Naive thymus-derived CD8-positive, alpha-beta T cell (primary cell): ENCODE measurements at places on chromosomes 11 and 22.

DNA sequence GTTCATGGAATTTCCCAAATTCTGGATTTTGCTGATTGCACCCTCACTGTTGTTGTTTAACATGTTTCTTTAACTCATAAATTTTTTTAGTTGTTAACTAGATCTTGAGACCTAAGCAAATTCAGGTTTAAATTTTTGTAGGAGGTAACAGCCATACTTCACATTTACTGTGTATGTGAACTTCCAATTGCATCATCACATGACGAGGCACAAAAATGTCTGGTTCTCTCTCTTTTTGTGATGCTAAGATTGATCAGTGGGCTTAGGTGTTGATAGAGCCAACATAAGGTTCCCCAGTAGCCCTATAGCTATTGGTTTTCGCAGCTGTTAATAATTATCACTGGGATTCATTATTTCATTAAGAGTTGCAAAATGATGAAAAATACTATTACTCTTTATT, 277.5 kb downstream of the TMEM135 start:
- no peak for DNase-seq

GRCh38 chr11:132639986-132640385, 892.3 kb downstream of the OPCML start:
- DNase-seq = no peak

DNA sequence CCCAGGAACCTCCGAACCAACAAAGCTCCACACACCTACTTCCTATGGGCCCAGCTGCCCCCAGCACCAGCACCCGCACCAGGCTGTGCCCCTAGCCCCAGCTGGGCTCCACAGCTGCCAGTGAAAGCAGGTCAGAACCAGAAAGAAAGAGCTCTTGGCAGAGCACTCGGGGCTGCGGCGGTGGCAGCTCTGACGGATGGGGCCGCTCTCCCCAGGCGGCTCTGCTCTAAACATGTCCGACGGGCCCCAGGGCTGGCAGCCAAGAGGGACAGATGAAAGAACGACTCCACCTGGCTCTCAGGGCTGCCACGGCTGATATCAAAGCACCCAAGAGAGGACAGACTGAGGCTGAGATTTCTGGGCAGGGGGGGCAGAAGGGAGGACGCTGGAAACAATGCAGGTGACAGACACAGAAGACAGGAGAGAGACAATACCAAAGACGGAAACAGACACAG, 25.7 kb downstream of the LRFN4 start:
- no peak for DNase-seq

DNA sequence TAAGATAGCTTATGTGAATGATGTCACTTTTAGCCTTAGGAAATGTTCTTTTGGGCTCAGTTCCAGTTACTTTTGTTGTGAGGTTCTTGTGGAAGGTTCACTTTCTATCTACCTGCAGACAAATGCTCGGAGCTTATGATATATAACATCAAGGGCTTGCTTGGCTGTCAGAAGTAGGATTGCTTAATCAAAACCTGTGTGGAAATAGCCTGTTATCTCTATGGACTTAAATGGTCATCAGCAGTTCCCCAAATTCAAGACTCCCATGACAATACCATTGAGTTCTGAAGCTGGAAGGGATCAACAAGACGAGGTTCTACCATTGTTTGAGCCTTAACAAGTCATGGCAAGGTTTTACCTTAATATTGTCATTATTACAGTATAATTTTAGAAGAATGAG, 43.8 kb downstream of the FLI1 start:
- no peak for DNase-seq

- DNase-seq = no peak
Measured at GRCh38 chr11:40130427-40130826, 1329.0 kb downstream of the LRRC4C start.

DNA sequence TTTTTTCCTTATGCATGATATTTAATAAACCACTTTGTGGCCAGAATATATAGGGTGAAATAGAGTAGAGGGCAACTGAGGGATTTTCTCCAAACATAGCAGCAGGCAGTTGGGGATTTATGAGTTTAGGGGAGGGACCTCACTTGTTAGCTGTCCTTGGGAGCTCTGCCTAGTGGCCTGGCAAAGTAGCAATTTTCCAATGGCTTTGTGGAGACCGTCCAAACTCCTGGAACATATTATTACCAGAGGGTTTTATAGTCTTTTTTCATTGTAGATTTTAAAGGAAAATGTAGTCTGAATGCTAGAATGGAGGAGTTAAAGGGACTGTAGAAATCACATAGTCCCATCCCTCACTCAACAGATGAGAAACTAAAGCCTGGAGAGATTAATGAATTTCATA, 32.3 kb downstream of the AMOTL1 start:
- DNase-seq = no peak

DNA sequence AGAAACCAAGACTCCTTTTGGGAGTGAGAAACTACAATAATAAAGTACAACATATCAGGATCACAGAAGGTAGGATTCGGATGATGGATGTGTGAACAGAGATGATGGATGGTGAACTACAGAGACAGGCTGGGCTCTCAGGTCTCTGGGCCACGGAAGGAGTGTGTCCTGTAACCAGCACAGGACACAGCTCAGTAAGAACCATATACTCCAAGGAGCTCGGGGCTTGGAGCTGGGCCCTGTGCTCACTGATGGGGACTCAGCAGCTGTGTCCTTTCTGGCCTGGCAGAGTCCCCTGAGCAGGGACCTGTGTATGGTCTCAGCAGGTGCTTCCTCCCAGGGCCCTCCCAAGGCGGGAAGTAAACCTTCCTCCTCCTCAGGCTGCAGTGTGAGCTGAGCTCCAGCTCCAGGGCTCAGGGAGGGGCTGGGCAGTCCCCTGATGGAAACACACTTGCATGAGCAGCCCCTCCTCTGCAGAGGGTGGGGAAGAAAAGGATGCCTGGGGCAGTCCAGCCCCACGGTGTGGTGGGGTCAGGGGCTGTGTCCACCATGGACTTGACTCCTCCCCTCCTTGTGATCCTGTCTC, 39.8 kb upstream of the TOP3B start:
- no peak for DNase-seq

DNA sequence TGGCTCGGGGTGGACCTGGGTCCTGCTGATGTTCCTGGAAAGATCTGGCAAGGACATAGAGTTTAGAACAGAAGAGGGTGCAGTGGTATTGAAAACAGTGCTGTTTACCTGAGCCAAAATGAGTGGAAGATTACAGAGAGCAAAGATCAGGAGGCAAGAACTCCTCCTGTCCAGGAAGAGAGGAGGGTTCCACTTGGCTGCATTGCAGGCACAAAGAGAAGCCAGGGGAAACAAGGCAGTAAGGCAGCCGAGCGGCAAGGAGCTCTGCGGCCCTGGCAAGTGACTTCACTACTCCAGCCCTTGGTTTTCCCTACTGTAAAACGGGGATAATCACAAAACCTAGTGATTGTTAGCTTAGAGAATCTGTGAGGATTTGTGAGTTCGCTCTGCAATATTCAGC, 3.7 kb upstream of the PACSIN2 start:
- DNase-seq = no peak

- DNase-seq = no peak
Measured at GRCh38 chr22:49303061-49303735, 524.5 kb downstream of the BRD1 start.

GRCh38 chr22:47275605-47276449, 513.4 kb downstream of the TBC1D22A start:
- no peak for DNase-seq

DNA sequence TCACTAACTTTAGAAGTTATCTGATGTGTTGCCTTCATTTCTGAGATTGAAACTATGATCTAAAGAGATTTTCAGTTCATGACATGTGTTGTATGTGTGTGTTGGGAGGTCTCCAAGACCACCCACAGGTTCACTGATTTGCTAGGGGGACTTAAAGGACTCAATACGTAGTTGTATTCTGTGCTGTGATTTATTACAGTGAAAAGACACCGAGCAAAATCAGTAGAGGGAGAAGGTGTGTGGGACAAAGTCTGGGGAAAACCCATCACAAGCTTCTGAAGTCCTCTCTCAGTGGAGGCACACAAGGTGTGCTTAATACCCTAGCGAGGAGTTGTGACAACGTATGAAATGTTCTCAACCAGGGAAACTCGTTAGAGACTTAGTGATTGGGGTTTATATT, 35.6 kb downstream of the RNF169 start:
- no peak for DNase-seq

DNA sequence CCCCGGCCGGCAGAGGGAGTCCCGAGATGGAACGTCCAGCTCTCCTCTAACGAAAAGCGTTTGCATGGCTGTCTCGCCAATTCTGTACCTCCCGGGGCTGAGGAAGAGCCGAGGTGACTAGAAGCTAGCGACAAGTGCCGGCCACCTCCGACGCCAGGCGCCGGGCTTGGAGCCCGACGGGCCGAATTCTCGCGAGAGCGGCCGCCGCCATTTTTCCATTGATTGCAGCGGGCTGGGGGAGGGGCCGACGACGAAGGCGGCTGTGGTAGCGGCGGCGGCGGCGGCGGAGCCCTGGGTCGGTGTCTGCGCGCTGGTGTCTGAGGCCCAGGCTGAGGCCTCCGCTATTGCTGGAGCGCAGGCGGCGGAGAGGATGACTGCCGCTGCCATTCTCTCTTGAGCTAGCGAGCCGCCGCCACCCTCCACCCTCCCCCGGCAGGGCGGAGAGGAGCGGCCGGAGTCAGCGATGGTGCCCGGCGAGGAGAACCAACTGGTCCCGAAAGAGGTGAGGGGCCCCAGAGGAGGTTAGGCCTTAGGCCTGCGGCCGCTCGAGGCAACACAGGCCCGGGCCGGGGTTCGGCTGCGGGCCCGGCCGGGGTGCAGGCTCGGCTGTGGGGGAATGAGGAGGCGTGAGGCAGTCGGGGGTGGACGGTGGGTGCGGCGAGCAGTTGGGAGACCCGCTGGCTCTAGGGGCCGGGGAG, at the start of gene USP47:
Gene USP47 (plus strand): TSS at position 250 of the 698 bp plus-strand sequence. CDS start 214 bp downstream, at position 464.
- peak; percentile 94 for DNase-seq

DNA sequence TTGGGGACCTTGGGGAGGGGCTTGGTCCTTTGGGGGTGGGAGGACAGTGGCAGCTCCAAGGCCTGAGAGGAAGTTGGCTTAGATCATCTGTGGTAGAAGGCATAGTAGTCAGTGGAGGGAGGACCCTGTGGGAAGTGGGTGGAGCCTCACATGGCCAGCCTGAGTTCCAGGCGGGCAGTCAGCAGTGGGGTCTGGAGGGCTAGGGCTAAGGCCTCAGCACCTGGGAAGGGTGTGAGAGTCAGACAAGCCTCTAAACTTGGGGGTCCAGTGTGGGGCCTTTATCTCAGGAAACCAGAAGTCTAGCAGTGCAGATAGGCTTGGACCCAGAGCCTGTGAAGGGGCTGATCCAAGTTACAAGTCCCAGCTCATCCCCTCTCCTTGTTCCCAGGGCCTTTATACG, 4.0 kb downstream of the NLRX1 start:
- DNase-seq = no peak

DNA sequence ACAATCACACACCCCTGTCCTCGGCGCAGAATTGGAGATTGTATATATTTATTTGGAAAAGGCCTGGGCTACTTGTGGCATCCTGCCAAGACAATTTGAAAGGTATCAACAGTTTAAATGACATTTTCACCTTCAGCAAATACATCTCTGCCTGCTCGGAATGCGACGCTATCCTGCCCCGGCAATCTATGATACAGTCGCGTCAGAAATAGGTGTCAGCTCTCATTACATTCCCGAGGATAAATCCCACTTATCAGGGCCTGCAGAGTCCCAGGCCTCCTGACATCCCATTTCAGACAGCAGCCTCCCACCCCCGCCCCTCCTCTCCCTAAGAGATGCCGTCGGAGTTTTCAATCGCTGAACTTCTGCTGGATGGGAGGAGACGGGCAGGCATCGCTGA, 114.7 kb downstream of the BRD1 start:
- DNase-seq = no peak

DNA sequence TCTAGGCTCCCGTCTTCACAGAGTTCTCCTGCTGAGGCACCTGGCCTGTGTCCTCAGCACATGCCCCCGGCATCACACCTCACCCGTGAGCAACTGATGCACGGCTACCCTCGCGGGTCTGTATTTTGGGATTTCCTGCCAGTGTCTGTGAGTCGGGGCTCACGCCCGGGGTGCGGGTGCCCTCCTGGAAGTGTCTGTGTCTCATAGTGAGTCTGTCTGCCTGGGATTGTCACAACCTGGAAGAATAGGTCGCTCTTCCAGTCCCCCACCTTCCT, 11.4 kb downstream of the BRSK2 start:
- no peak for DNase-seq

DNA sequence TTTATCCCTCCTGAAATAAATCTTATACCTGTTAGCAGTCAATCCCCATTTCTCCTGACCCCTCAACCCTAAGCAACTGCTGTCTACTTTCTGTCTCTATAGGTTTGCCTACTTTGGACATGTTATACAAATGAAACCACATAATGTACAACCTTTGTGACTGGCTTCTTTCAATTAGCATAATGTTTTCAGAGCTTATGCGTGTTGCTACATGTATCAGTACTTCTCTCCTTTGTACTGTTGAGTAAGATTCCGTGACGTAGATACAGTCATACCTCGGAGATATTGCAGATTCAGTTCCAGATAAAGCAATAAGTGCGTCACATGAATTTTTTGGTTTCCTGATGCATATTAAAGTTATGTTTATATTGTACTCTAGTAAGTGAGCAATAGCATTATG, 127.3 kb downstream of the MORC2 start:
- DNase-seq = no peak

DNA sequence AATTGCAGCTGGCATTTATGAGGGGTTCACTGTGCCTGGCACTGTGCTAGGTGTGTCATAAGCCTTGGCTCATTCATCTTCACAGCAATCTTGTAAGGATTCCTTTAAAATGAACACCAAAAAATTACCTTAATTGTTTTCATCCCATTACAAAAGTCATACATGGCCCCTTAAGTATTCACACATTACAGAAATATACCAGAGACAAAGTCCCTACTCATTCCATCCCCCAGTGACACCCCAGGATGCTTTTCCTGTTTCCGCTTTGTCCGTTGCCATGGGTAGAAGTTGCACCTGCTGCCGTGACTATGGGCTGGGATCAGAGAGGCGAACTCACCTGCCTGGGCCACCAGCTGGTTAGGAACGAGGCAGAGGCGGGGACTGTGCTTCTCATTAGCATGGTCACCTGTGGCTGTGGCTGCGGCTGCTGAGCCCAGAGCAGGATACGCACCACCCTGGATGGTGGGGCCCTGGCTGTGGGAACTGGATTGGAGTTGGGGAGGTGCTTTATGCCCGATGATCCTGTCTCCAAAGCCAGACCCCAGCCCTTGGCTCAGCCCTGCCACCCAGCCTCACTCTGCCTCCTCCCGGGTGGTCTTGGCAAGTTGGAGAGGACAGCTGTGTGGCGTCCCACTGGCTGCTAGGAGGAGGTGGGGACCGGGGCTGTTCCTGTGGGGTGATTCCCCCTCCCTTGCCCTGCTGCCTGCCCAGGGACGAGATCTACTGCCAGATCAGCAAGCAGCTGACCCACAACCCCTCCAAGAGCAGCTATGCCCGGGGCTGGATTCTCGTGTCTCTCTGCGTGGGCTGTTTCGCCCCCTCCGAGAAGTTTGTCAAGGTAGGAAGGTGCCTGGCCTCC, 60.8 kb downstream of the MYO7A start:
- no peak for DNase-seq

GRCh38 chr22:17472932-17473331, 90.4 kb upstream of the SLC25A18 start:
- no peak for DNase-seq
